ENCODE measurements at places on chromosomes 2 and 18.

DNA sequence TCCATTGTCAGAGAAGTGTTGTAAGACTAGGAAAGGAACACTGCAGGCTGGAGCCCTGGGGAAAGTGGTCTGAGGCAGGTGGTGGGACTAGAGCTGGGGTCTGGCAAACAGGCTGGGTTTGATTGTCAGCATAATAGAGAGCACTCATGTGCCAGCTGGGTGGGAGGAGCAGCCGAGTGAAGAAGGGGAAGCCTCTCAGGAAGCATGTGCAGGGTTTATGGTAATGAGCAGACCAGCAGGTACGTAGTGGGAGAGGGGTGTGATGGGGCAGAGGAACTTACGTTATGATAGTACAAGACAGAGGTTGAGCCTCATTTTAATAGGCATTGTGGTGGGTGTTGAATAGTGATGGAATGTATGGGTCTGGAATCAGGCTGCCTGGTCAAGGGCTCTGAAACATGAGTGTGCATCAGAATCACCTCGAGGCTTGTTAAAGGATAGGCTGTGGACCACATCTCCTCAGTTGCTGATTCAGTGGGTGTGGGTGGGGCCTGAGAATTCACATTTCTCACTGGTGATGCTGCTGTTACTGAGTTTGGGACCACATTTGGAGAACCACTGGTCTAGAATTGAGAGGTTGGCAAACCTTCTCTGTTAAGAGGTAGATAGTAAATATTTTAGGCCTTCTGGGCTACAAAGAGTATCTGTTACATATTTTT lies 1.7 kb upstream of the MGAT5 start:
- DNase-seq: no peak

DNA sequence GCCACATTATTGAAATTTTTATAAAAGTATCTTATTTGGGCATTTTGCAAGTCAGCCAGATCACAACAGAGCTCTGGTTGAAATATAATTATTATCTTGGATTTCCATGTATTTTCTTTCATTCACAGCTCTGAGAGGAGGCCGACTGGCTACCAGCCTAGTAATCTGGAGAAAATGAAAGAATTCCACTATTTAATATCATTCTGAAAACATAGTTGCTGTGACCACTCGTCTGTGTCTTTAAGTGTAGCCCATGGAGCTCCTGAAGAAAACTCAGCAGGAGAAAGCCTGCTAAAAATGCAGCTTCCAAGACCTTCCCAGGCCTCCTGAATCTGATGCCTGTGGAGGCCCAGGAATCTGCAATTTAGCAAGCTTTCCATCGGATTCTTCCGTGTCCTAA lies 114.7 kb downstream of the SH3BP4 start:
- no peak for DNase-seq

DNA sequence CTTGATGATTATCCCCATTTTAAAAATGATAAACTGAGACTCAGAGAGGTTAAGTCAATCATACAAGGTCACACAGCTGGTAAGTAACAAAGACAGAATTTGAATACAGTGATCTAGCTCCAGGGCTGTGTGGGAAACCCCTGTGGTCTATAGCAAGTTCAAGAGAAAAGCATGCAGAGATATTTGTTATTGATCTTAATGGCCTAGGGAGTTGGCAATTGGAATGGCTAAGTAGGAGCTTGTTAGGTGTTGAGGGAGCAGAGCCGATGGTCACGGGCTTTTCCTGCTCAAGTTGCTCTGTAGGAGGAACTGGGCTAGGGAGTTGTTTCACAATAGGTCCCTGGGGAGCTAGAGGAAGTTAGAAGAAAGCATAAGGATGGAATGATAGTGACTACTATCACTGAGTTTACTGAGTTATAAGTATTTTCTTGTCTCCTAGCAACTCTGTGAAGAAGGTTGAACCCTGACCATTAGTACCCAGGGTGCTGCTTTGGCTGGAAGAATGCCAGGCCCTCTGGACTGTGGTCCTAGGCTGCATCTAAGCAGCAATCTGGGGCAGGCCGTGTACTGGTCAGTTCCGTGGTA lies 30.0 kb downstream of the RNF125 start:
- DNase-seq: no peak

- no peak for DNase-seq
These were observed 47.4 kb upstream of the RMDN2 start for GRCh38 chr2:37877457-37878315.

- DNase-seq: no peak
These were observed 80.3 kb downstream of the VSNL1 start for GRCh38 chr2:17620841-17621240.

DNA sequence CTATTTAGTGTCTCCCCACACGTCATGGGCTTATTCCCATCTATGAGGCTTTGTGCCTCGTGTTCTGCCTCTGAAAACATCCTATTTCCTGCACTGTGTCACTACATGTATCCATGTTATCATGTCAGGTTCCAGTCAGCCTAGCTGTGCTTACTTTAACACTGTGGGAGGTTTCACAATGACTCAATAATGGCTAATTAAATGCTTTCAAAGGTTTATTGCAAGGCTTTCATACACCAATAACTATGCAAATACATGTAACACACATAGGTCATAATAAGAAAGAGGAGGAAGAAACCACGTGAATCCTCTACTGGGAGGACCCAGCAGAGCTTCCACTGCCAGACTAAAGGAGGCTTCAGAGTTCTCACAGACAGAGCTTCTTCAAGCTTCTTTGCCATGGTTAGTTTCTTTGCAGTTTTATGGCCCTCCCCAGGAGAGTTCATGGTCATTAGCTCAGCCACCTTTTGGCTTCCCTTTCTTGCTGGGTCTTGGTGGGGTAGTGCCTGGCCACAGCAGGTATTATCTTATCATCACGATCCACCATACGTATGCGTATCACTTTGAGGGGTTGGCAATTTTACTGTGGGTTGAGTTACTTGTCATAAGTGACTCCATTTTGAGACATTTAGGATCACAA lies 5.1 kb upstream of the COLEC12 start:
- DNase-seq: no peak

GRCh38 chr18:58228176-58228575 lies 184.2 kb downstream of the NEDD4L start:
- DNase-seq: no peak

GRCh38 chr18:36355511-36355910 lies 58.0 kb downstream of the FHOD3 start:
- no peak for DNase-seq

- DNase-seq: no peak
These were observed 16.2 kb upstream of the ZNF512 start for GRCh38 chr2:27566628-27567027.

GRCh38 chr2:14907014-14907612 lies 274.6 kb downstream of the LRATD1 start:
- DNase-seq: no peak

DNA sequence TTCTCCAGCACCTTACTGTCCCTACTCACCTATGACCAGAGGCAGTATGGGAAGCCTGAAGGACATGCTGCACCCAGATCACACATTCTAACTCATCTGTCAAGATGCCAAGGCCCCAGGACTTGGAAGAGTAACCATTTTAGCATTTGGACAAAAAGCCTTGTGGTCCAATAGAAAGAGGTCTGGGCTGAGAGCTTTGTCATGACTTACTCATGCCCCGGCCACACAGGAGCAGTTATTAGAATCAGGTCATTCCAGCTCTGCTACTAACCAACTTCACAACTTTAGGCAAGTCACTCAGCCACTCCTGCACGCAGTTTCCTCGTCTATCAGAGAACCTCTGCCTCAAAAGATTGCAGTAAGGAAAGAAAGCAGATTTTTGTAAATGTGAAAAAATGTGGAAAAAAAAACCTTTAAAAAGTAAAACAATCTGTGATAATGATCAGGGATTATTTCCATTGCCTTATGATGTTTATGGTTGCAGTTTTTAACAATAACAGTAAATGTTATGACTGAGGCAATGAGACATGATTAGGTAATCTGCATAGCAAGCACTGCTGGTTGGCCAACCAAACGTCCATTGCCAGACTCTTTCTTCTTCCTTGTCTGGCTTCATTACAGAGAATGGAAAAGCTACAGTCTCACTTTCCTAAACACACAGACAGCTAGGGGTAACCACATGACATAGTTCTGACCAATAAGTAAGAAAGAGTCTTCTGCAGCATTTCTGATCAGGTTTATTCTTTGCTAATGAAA lies 255.4 kb upstream of the CHAC2 start:
- DNase-seq: no peak

DNA sequence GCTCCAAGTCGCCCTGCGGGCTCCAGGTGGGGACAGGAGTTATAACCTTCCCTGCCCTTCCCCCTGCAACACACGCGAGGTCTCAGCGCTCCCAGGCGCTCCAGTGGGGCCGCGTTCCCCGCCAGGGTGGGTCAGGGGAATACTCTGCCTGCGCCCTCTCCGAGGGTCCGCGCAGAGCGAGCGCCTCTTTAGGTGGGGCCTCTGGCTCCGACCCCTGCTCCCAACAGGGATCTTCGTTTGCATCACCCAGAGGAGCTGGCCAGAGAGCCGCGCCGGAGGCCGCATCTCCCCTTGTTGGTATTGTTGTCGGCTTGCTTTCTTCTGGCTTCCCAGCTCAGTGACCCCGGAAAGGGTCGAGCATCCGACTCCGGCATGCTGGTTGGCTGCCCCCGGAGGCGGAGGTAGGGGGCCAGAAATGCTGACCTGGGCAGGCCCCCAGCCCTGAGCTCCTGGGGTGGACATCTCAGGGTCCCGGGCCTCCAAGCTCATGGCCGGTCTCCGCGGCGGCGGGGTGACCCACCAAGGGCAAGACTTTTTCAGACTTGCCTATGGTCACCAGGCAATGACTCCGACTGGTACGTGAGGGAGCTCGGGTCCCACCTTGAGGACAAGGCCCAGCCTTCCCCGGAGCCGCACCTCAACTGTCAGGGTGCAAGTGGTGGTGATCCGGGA lies 11.2 kb upstream of the EN1 start:
- DNase-seq: no peak

GRCh38 chr2:237563816-237564215 lies 2.6 kb upstream of the PRLH start:
- DNase-seq: no peak

GRCh38 chr18:79690586-79691482 lies 11.2 kb downstream of the CTDP1 start:
- no peak for DNase-seq

DNA sequence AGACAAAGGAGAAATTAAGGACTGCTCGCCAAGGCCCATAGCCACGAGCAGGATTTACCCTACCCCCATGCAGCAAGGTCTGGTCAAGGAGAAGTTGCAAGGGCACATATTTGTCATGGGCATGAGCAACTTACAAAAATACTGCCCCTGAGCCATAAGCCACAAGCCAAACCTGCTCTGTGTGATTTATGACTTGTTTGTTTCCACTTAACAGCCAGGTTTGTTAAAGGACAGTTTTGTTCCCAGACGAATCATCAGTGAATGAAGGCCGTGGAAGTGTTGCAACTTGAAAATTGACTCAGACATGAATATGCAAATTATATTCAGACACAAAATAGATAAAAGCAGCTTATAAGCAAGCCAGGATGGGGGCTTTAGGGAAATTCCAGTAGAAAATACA lies 31.3 kb upstream of the EVA1A start:
- DNase-seq: no peak

DNA sequence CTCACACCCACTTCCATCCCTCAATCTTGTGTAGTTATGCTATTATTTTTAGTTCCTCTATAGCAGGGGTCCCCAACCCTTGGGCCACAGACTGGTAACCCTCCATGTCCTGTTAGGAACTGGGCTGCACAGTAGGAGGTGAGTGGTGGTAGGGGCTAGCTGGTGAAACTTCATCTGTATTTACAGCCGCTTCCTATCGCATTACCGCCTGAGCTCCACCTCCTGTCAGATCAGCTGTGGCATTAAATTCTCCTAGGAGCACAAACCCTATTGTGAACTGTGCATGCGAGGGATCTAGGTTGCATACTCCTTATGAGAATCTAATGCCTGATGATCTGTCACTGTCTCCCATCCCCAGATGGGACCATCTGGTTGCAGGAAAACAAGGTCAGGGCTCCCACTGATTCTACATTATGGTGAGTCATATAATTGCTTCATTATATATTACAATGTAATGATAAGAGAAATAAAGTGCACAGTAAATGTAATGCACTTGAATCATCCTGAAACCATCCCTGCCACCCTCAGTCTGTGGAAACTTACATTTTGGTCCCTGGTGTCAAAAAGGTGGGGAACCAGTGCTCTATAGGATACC lies 1.6 kb upstream of the RAB11FIP5 start:
- no peak for DNase-seq

DNA sequence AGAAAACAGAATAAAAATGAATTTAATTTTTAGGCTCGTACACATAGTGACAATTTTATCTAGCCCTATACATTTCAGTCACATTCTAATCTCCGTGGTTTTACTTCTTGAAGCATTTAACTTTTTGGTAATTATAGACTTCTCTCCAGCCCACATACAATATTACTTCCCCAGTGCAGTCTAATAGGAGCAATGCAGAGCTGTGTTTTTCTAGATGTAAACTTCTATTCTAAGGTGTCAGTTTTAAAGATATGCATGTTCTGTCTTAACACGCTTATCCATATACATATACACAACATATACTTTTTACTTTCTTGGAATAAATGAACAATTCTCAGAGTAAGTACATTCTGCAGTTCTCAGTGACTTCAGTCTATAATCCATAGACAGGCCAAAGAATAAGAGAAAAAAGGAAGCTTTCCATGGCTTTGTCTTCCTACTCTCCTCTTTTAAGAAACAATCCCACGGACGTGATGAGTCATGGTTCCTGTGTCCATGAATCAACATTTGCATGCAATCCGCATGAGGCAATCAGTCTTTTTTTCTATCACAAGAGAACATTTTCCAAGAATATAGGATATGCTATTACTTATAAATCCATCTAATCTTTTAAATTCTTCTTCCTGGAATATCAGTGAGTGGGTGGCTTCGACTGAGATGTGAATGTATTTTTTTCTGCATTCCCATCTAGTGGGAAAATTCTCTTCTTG lies 42.8 kb downstream of the CCDC102B start:
- no peak for DNase-seq

- no peak for DNase-seq
These were observed 17.7 kb upstream of the ATP6V1B1 start for GRCh38 chr2:70918016-70918415.

- no peak for DNase-seq
These were observed 246.1 kb downstream of the TWIST2 start for GRCh38 chr2:239093952-239094351.
